ENCODE measurements at places on chromosomes 13 and 19.

- DNase-seq = no peak
Observed at GRCh38 chr13:32036757-32037156, 5.2 kb downstream of the FRY start.

GRCh38 chr19:49677231-49677900, at the start of gene PRMT1:
TSS of gene PRMT1 (plus strand) at chr19:49677271. CDS start at chr19:49677281, 10 bp downstream.
- peak; percentile 36 for DNase-seq

- DNase-seq = no peak
Observed at GRCh38 chr19:30879225-30879624, 470.0 kb downstream of the TSHZ3 start.

DNA sequence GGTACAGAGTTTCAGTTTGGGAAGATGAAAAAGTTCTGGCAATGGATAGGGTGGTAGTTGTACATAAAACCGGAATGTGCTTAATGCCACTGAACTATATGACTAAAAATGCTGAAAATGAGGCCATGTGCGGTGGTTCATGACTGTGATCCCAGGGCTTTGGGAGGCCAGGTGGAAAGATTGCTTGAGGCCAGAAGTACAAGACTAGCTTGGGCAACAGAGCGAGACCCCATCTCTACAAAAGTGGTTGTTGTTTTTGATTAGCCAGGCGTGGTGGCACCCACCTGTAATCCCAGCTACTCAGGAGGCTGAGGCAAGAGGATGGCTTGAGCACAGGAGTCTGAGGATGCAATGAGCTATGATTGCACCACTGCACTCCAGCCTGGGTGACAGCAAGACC, 12.8 kb downstream of the SMAD9 start:
- DNase-seq = no peak

DNA sequence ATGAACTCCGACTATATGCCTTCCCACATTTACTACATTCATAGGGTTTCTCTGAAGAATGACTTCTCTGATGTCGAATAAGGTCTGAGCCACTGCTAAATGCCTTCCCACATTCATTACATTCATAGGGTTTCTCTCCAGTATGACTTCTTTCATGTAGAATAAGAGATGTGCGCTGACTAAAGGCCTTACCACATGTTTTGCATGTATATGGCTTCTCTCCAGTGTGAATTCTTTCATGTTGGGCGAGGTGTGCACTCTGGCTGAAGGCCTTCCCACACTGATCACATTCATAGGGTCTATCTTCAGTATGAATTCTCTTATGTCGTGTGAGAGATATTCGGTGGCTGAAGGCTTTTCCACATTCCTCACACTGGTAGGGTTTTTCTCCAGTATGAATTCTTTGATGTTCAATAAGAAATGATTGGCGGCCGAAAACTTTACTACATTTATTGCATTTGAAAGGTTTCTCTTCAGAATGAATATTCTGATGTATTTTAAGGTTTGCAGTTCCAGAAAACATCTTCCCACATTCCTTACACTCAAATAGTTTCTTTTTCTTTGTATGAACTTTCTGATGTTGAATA, 35.8 kb downstream of the ZNF667 start:
- DNase-seq = no peak

GRCh38 chr13:49859560-49859959, 67.1 kb upstream of the KPNA3 start:
- DNase-seq = no peak
